Activated CD4-positive, alpha-beta T cell treated with anti-CD3 and anti-CD28 coated beads for 48 hours (primary cell): ENCODE measurements at places on chromosomes 5 and 9.

DNA sequence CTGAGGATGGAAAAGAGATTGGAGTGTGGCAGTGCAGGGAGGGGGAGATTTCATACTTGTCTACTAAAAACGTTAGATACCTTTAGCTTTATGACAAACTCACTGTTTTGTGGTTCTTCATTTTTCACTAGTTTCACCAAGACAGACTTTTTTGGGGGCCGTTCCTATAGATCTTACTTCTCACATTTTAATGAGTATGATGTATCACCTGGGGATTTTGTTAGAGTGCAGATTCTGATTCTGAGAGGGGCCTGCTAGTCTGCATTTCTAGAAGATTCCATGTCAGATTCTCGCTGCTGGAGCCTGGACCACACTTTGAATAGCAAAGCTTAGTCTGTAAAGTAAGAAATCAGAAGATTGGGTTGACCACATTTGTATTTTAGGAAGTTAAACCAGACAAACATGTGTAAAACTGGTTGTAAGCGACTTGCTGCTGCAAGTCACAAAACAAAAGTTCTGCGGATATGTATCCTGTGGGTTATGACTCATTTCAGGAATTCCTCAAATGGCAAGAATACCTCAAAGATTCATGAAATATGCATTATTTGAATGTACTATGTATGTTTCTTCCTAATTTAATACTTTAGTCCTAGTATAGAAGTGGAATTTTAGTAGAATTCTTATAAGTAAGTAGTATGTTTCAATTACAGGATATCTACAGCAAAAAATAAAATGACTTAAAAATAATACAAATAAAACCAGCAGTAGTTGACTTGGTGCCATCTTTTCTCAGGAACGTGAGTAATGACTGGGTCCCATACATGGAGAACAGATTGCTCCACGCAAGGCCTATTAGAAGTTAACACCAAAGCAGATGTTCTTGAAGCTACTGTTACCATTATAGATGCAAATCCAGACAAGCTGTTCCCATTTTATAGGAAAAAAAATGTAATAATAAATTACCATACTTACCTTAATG lies 27.8 kb downstream of the NFIL3 start:
- peak; percentile 18 for DNase-seq

DNA sequence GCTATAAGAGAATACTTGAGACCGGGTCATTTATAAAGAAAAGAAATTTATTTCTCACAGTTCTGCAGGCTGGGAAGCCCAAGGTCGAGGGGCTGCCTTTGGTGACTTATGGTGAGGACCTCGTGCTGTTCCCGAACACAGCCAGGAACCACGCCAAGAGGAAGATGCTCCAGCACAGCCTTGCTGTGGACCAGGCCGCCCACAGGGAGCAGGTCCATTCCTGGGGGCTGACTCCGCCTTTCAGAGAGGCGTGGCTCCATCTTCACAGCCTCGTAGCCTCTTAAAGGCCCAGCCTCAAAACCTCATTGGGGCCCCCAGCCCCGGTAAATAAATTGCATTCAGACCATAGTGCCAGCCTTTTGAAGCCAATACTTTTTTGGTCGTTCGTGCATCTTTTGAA lies 93.5 kb upstream of the CACNA1B start:
- no peak for DNase-seq

DNA sequence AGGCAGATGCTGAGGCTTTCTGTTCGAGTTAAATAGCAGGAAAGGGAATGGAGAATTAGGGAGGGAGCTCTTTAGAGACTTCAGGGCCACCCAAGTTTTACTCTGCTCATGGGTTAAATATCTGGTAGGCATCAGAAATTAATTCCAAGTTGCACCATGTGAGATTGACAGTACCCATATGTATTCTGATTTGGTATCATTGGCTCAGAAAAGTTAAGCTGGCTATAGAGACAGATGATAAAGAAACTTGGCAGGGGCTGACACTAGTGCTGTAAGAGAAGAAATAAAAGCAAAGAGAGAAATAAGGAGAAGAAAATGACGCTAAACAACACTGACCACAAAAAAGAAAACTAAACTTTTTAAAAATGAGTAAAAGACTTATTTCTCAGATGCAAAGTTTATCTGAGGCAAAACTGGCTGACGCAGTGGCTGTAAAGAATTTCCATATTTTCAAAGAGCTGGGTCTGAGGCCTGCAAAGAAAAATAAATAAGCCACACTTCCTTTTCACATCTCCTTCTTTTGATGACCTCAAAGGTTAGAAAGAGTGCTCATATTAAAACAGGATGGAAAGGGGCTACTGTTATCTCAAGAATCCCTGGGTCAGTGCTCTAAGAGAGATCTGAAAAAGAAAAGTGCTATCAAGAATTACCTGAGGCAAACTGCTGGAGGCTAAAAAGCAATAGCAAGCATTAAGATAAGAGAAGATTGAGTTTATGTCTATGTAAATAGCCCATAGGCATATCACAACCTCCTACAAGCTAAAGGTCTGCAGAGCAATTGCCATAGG lies 399.0 kb upstream of the MEF2C start:
- no peak for DNase-seq

GRCh38 chr5:73274881-73275663 lies 102.1 kb downstream of the TMEM174 start:
- DNase-seq: no peak

DNA sequence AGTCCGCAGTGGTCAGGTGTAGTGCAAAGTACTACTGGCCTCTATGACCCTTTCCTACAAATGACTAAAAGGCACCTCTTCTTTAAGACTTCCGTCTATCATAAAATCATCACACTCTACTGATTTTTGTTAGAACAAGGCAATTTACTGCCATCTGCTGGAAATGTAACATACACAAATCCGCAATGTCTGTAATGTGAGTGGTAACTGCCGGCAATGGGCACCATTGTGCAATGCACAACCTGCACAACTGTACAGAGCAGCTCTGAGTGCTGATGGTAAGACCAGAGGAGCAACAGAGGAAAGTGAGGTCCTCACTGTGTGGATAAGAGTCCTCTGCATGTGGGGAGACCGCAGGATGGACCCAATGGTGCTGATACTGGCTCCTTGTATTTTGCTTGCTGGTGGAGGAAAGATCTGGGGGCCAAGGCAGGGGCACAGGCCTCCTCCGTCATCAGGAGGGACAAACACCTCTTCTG lies 103.7 kb downstream of the ATPSCKMT start:
- no peak for DNase-seq

DNA sequence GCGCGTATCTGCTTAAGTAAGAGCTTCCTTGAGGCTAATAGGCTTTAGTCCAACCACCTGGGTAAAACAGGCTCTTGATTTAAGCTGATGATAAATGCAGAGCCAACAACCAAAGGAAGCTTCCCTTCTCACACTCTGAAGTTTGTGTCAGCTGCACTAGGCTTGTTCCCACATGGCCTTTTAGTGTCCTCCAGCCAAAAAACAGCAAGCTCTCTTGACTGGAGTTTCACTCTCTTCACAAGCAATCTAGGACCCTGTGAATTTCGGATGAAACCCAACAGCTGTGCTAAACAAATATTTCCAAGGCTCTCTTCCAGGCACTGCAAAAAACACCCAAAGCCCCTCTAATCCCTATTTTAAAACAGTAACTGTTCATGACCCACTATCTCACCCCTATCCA lies 63.9 kb downstream of the SAXO1 start:
- DNase-seq: no peak

DNA sequence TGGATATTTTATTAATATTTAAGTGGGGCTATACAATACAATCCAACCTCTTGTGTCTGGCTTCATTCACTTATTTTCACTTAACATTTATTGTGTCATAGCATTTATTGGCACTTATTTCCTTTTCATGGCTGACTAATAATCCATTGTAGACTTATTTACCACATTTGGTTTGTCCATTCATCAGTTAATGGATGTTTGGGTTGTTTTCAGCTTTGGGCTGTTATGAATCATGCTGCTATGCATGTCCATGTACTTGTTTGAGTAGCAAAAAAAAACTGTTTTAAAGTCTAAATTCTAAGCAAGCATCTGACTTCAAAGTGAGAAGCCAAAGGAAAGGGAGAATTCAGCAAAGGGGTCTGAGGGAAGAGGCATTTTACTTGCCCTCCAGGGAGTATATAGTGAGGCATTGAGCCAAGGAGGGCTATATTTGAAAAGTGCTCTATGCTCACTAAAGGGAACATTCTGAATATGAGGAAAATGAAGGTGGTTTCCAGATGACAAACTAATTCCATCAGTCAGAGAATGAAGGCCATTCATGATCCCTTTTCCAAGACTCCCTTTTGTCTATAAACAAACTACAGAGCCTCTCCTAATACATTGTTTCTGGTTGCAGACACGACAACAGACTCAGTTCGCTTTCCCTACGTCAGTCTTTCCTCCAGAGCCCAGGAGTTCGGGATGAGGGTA lies 532.8 kb upstream of the KLF4 start:
- DNase-seq: no peak

GRCh38 chr5:95848701-95849100 lies 26.2 kb upstream of the GLRX start:
- no peak for DNase-seq

- no peak for DNase-seq
Observed at GRCh38 chr5:140018920-140019644, 24.0 kb downstream of the NRG2 start.

- DNase-seq: no peak
Observed at GRCh38 chr5:122707796-122708195, 67.1 kb upstream of the SNX2 start.

DNA sequence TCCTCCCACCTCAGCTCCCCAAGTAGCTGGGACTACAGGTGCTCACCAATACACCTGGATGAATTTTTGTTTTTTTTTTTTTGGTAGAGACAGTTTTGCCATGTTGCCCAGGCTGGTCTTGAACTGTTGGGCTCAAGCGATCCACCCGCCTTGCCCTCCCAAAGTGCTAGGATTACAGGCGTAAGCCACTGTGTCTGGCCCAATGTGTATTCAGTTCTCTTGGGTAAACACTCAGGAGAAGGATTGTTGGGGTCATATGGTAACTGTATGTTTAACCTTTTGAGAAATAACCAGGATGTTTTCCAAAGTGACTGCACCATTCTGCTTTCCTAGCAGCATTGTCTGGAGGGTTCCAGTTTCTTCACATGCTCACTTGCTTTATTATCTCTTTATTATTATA lies 67.4 kb downstream of the TNPO1 start:
- DNase-seq: no peak

DNA sequence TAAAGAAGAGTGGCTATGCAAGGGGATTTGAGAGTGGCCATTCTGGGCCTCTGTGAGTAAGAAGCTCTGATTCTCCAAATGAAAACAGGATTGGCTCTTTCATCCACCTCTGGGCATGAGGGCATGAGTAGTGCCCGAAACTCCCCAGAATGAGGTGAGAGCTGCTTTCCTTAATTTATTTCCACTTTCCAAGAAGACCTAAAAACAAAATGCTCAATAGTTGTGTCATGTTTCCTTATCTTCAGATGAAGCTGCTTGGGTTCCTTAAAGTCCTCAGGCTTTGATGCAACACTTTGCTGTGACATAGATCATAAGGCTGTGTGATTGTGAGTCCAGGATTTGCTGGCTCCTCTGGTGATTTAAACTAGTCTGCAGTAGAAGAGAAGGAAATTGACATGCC lies 3.1 kb upstream of the ZCCHC10 start:
- no peak for DNase-seq

- no peak for DNase-seq
Observed at GRCh38 chr5:1505506-1506241, 18.1 kb downstream of the LPCAT1 start.

- DNase-seq: peak; percentile 95
Observed at GRCh38 chr9:129258124-129258822, 80.2 kb upstream of the IER5L start.

GRCh38 chr5:169302491-169303118 lies 1.7 kb upstream of the SLIT3 start:
- peak; percentile 79 for DNase-seq

DNA sequence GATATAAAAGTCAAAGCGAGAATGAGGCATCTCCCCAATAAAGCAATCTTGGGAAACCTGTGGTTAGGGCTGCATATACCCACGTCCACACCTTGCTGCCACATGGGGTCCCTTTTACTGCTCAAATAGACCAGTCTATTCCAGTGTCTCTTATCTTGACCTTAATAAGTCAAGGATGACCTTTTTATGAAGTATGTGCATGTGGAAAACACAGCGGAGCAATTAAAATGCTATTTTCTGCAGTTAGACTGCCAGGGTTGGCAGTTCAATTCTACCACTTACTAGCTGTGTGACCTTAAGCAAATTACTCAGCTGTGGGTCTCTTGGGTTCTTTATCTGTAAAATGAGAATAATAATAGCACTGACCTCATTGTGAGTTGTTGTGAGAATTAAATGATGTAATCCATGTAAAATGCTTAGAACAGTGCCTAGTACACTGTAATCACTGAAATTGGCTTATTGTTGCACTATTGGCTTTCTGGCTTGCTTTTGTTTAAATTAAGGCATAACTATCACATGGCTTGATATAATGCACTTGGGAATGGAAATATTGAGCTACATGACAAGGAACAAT lies 67.8 kb upstream of the HSPB3 start:
- DNase-seq: no peak

DNA sequence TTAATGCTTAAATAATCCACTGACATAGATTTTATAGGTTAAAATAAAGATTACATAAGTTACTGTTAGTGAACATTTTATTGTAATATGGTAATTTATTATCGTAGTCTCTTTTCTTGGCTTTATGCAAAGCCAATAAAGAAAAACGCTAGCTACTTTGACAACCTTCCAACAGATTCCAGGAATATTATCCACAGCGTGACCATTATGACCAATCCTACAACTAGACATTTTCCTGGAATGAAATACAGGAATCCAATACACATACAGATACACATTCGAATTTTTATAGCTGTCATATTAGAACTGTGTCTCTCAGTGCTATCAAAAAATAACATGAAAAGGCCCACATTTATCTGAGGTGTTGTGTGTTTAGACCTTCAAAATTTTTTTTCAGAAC lies 13.1 kb downstream of the RPS23 start:
- DNase-seq: no peak

DNA sequence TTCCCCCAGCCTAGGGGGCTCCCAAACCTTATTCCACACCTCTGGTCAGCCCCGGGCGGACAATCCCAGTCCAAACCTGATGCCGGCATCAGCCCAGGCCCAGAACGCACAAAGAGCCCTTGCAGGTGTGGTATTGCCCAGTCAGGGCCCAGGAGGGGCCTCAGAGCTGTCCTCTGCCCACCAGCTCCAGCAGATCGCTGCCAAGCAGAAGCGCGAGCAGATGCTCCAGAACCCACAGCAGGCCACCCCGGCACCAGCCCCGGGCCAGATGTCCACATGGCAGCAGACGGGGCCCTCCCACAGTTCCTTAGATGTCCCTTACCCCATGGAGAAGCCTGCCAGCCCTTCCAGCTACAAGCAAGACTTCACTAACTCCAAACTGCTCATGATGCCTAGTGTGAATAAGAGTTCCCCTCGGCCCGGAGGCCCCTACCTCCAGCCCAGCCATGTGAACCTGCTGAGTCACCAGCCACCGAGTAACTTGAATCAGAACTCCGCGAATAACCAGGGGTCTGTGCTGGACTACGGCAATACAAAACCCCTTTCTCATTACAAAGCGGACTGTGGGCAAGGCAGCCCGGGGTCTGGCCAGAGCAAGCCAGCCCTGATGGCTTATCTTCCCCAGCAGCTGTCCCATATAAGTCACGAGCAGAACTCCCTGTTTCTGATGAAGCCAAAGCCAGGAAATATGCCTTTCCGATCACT lies 27.6 kb upstream of the LTC4S start:
- DNase-seq: no peak

GRCh38 chr5:14156650-14157492 lies 13.7 kb downstream of the TRIO start:
- no peak for DNase-seq
